ENCODE measurements at places on chromosomes 6 and 20. TPM values are rescaled to one million over a fixed set of nuclear protein-coding genes. Genes with fewer than 3 reads are reported as not detected.

GRCh38 chr6:155883334-155883731 lies 427.7 kb upstream of the NOX3 start:
- no peak for DNase-seq

RBPJL gene
- total RNA-seq, result not detected

PPIL6 gene
- total RNA-seq, result 0.17 TPM

CALHM4 gene
- not detected for total RNA-seq

GRCh38 chr20:1616858-1617434 lies 2.9 kb downstream of the SIRPB1 start:
- DNase-seq, result no peak

ARMH2 gene
- 2.2 TPM for total RNA-seq

PLA2G7 gene
- total RNA-seq, result 7.5 TPM

- DNase-seq, result no peak
These were observed 197.3 kb downstream of the NRN1 start for GRCh38 chr6:5809450-5809849.

DNA sequence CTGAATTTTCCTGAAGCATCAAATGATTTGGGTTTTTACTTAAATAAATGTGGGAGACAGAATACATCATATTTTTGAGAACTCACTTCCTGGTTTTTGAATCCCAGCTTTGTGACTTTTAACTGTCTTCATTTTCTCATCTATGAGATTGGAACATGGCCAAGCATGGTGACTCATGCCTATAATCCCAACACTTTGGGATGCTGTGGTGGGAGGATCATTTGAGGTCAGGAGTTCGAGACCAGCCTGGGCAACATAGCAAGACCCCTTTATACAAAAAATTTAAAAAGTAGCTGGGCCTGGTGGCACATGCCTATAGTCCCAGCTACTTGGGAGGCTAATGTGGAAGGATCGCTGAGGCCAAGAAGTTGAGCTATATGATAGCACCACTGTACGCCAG lies 122.3 kb downstream of the QKI start:
- no peak for DNase-seq

GRCh38 chr6:17391976-17392375 lies 1.4 kb upstream of the CAP2 start:
- no peak for DNase-seq

DNA sequence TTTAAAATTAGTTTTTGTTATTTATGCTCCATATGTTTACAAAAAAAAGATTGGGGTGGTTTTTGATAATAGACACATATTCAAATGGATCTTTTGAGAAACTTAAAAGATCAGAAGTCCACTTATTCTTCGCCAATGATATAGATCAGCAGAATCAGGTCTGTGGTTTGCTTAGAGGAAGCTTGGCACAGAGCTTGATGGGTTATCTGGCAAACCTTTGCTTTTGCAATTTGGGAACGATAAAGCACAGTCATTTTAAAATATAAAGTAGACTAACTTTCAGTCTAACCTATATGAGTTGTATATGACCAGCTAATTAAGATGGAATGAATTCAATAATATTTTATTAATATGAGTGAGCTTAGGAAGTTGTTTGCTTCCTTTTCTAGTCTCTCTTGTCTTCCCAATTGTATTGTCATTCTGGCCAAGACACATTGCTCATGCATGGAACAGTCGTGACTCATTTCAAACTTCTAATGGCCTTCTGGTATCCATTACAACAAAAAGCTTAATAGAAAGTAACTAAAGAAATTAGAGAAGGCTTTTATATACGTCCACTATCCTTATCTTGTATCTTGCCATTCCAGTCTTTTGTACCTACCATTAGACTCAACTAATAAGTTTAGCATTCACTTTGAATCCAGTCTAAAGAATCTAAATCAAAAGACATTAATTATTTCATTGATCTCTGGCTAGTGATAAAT lies 118.7 kb downstream of the TBX18 start:
- DNase-seq, result no peak

- no peak for DNase-seq
These were observed 23.5 kb upstream of the LY86 start for GRCh38 chr6:6565069-6565468.

GRCh38 chr6:144447472-144447871 lies 162.3 kb downstream of the UTRN start:
- no peak for DNase-seq

DNA sequence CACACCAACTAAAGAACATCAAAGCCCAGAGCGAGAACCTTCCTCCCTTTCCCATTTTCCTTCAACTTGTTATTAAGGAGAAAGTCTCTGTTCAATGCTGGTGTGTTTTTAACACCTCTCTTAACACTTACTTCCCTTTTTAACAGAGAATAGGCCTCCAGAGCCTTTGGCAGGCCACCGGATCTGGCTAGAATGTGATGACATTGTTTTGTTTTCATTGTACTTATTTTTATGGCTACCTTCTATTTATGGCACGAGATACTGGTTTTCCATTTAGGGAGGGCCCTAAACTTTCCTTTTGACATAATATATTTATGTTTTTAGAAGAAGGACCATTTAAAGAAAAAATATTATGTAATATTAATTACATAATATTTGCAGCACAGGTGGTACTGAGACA lies 21.6 kb downstream of the TCF15 start:
- DNase-seq, result no peak

DNA sequence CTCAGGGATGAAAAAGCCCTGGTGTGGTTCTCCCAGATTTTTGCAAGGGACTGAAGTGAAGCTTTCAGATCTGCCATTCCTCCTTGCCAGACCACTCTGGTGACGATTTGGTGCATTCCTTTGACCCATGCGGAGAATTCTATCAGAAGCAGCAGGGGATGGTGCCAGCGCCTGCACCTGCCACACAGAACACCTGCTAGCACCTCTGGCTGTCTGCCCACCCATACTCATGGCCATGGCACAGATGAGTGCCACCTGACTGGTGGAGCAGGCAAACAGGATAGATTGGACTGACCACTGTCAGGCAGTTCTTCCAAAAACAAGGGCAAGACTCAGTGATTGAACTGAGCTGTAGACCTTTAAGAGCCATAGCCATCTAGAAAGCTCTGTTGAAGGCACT lies 107.1 kb downstream of the CDYL start:
- DNase-seq, result no peak

PNISR gene
- 207 TPM for total RNA-seq

DNA sequence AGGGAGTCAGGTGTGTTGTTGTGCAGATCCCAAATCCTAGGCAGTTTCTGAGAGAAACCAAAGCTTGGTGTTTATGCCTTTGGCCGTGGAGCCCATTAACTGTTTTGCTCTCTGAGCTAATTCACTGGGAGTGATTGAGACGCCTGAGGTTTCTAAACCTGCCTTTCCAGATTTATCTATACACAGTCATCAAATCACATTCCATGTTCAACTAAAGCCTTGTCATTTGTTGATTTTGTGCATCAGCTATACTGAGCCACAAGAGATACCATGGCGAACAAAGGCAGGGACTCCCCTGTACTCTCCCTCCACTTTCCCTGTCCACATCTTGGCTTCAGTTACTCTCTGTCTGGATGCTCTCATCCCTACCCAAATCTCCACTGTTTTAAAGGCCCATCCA lies 229.7 kb upstream of the PMEPA1 start:
- DNase-seq, result no peak

GRCh38 chr20:50980071-50980681 lies 21.6 kb downstream of the MOCS3 start:
- DNase-seq, result no peak

- no peak for DNase-seq
These were observed 265.0 kb upstream of the MARCKS start for GRCh38 chr6:113591896-113592827.

DNA sequence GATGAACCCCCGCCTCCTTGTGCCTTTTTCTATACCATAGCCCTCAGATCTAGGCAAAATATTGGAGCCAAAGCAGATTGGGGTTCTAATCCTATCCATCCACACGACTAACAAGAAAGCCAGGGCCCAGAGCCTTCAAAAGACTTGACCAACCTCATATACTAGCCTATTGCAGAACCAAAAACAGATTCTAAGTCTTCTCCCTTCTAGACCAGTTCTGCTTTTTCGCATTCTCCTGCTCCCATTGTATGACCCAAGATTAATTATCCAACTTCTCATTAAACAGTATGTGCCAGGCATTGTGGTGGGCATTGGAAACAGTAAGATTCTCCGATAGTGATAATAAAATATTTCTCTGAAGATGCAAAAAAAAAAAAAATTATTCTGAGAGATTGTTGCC lies 113.7 kb upstream of the JARID2 start:
- DNase-seq, result no peak

DNA sequence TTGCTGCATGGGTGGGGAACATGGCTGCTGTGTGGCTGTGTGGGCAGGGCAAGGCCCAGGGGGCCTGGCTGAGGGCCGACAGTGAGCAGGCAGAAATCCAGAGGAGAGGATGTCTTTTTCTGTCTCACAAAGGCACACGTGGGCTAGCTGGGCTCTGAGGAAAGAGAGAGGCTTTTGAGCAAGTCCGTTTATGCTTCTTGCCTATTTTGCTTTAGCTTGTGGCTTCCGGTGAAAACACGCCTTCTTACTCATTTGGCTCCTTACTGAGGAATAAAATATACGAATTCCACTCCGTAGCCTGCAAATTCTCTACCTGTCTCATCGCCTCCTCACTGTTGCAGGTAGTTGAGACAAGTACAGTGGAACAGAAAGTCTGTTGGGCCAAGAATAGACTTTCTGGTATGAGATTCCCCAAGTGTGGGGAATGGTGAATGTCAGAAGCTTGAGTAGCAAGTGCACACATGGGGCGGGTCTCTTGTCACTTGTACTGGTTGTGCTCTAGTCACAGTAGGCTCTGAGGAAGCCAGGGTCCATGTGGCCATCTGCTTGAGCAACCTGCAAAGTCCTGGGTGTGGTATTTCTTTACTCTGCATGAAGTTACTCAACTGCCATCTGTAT lies 28.4 kb downstream of the WRNIP1 start:
- no peak for DNase-seq

DNA sequence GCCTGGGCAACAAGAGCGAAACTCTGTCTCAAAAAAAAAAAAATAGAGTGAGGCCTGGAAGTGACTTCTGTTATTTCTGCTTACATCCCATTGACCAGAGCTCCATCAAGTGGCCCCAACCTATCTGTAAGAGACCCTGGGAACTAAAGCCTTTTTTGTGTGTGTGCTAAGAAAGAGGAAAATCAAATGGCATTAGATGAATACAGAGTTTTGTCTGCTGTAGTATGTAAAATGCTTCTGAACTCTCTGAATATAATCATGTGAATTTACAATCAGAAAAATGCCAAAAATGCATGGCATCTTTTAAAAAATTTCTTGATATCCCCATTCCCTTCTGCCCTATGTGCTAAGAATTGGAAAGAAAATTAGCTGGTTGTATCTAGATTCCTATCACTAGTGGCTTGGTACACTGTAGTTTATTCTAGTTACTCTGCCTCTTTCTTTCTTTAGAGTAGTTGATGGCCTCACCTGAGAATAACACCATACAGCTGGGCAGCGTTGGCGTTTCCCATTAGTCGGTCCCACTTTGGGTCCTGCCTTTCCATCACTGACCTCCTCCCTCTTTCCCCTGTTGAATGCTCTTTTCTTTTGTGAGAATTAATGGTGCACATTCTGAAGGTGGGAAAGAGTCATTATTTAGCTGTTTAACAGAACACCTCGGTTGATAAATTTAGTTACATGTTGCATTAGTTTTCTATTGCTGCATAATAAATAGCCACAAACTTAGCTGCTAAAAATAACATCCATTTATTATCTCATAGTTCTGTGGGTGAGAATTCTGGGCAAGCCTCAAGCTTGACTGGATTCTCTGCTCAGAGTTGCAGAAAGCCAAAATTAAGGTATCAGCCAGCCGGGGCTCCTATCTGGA lies 38.2 kb downstream of the SAMD5 start:
- DNase-seq, result no peak

GRCh38 chr6:79694156-79694555 lies 63.0 kb downstream of the SH3BGRL2 start:
- DNase-seq, result no peak

GLP1R gene
- total RNA-seq, result not detected

DNA sequence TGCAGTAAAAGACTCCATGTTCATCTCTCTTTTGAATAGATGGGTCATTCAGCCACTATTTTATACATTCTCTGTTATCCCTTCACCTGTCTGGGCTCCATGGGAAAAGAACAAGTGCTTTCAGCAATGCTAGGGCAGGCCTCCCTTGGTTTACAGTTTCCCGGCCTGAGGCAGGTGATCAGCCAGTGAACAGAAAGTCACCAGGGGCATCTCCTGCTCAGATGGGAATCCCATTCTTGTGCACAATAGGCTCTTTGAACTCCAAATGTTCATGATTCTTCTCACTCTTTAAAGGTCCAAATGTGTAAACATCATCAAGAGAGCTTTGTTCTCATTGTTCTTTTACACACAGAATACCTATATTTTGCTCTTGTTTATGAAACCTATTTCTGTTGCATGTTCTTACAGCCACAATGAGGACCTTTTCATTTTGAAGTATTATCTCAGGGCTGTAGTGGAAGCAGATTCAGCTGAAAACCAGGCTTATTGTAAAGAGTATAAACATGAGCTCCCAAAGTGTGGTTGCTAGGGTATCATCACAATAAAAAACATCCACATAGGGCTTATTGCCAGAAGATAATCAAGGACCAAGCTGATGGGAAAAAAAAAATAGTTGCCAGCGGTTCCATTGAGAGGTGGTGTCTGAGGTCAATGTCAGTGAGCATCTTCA lies 267.1 kb upstream of the SGK1 start:
- no peak for DNase-seq

OR2J3 gene
- not detected for total RNA-seq

- no peak for DNase-seq
These were observed 16.6 kb upstream of the FBXO9 start for GRCh38 chr6:53048431-53049195.

DNA sequence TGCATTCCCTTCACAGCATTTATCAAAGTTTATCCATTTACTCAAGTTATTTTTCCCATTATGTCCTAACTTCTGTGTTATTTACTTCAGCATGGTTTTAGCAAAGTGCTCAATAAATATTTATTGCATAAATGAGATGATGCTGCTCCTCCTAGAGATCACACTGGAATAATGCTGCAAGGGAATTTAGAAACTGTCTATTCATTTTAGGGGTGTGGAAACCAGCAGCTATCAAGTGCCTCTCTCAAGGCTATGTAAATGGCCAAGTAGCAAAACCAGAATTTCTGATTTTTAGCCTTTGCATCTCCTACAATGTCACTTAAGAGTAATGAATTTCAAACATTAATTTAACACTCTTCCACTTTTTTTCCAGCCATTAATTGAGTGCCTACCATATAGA lies 316.2 kb downstream of the COL12A1 start:
- no peak for DNase-seq

C2 gene
- total RNA-seq, result 2.2 TPM

PAK5 gene
- total RNA-seq, result not detected

- DNase-seq, result no peak
These were observed 368.2 kb upstream of the CITED2 start for GRCh38 chr6:139742671-139743070.

DNA sequence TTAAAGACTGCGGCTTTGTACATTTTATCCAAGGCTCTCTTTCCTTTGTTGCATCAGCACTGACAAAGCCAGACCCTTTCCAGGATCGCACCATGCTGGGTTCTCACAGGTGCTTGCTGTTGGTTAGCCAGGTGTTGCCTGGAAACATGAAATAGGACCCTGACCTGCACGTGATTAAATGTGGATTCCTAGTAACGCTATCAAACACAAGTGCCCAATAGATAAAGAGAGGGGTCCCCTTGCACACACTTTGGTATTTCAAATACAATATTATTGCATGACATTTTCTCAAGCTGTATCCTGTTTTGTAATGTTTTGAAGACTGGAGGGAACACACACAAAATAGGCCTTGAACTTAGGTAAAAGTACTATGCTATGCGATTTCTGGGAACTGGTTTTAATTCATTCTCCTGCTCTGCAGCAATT lies 73.3 kb downstream of the AKAP12 start:
- DNase-seq, result no peak

GRCh38 chr20:36043441-36043840 lies 75.1 kb downstream of the CNBD2 start:
- no peak for DNase-seq
